ENCODE measurements at places on chromosomes 6 and 20.

- peak; percentile 62 for DNase-seq
Measured at GRCh38 chr20:33674294-33675135, at the start of gene NECAB3. Gene NECAB3, minus strand, starts transcription at chr20:33674428. Its CDS starts 76 bp downstream, at chr20:33674352.

DNA sequence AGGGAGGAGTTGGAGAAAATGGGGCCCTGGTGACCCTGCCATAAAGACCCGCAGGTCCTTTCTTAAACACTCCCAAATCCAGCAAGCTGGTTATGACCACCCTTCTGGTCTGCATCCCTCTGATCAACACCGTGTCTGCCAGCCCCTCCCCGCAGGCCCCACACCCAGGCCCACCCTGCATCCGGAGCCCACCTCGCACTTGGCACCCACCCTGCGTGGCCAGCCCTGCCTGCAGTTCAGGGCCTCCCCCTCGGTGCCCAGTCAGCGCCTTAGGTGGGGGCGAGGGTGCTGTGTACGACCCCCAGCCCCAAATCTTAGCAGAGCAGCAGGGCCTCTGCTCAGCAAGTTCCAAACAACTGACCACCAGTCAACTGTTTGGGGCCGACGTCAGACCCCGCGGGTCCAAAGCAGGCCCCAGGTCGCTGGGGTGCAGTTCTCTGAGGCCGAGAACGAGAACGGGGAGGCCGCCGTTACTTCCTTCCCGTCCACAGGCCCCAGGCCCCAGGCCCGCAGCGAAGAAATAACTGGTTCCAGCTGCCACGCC is 1.2 kb downstream of the ACSS1 start:
- no peak for DNase-seq

DNA sequence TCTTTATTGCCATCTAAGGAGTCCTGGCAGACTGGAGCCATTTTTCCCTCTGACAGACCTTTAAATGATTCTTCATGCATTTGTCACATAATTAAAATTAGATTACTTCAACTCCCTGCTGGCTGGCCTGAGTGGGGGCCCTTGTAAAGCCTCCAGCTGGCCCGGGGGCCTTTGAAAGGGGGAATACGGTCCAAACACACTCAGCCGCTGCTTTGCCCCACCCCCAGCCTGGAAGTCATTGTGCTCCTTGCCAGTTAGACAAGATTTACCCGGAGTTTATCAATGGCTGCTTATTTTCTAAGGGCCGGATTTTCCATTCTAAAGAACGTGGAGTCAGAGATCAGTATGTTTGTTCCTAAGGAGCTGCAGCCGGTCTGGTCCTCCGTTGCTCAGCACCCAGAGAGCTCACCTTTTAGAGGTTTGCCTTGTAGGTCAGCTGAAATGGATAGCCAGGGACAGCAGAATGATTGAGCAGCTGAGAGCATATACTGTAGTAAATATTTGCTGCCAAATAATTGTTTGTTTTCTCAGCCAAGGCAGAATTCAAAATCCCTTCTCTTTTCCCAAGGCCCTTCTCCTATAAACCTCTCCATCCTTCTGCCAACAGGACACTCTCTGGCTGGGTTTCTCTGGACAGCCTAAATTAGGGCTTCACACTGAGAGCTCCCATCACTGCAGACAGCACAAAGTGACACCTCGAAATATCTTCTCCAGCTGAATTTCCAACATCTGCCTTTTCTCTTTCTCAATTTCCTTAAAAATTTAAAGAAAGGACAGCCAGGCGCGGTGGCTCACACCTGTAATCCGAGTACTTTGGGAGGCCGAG is 68.4 kb upstream of the RBM24 start:
- DNase-seq, result no peak

GRCh38 chr20:6590891-6591637 is 176.4 kb upstream of the BMP2 start:
- peak; percentile 73 for DNase-seq

- DNase-seq, result no peak
Measured at GRCh38 chr6:92380803-92381601, 1038.4 kb downstream of the EPHA7 start.

DNA sequence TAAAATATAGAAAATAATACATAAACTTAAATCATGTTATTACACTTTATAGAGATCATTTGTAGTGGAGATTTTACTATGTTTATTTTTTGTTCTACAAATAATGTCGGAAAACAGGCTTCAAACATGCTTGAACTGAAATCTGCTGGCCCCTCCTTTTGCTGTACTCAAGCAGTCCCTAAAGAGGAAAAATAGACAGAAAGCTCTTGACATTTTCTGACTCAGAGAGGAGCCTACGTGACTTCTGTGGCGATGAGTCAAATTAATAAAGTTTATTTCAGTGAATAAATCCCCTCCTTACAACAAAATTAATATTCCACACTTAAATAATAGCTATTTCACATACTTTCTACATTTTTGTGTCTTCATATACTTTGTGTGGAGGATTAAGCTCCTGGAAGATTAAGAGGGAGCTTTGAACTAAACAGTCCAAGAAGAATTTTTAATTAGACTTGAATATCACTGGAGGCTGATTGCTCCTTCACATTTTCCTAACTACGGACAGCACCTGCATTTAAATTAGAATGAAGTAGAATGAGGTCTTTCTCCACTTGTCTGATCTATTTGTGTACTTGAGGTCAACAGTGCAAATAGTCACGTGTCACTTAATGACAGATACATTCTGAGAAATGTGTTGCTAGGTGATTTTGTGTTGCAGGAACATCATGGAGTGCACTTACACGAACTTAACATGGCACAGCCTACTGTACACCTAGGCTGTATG is 1.7 kb upstream of the TREM1 start:
- no peak for DNase-seq

- DNase-seq, result no peak
Measured at GRCh38 chr20:20212675-20213096, 155.2 kb upstream of the INSM1 start.

DNA sequence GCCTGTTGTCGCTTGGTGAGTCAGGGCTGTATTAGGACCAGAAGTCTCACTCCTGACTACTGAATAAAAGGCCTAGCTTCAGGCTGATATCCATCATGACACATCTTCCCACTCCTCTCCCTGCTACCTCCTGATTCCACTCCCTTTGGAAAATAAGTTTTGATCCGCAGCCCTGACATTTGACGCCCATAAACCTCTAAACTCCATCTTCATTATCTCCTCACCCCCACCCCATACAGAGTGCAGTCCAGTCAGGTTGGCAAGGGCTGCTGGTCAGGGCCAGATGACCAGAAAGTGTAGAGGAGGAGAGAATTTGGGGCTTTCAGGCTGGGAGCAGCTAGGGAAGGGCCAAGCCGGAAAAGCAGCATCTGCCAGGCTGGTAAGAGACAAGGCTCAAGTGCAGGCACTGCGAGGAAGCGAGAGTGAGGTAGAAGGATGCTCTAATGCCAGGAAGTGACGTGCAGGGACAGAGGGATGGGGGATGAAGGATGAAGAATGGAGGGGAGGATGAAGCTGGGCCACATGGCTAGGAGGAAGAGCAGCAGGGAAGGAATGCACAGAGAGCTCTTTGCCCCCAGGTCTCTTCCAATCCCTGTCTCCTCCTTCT is 1.2 kb downstream of the GGT7 start:
- no peak for DNase-seq

- DNase-seq, result no peak
Measured at GRCh38 chr20:32111156-32111686, 1.7 kb downstream of the TM9SF4 start.

DNA sequence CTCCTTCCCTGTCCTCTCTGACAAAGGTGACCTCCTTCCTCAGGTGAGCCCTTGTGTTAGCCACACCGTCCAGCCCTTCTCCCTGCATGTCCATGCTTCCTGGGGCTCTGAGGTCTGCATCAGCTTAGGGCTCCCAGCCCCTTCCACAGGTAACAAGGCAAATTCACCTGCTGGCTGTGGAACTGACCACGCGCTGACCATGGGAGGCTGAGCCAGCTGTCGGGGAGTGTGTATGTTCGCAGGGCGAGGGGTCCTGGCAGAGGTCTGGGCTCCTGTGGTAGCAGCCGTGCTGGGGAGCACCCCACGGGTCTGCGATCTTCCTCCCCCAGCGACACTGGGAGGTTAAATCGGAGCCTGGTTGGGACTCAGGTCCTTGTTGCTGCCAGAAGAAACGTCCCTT is 136.7 kb downstream of the PHACTR3 start:
- no peak for DNase-seq

DNA sequence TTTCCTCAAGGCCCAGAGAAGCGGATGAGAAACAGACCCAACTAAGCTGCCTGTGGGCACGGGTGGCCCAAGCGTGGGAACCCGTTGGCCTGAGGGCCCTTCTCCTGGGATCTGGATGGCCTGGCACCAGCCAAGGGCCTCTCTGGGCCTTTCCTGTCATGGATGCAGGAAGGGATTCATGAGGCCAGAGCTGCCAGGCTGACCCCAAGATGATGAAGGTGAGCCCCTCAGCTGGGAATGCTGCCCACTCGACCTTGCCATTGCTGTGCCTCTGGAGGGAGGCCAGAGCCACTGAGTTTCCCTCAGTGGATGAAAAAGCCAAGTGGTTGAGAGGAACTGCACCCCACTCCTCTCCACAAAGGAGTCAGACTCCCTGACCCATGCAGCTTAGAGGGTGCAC is 171.2 kb downstream of the VEGFA start:
- DNase-seq, result no peak

DNA sequence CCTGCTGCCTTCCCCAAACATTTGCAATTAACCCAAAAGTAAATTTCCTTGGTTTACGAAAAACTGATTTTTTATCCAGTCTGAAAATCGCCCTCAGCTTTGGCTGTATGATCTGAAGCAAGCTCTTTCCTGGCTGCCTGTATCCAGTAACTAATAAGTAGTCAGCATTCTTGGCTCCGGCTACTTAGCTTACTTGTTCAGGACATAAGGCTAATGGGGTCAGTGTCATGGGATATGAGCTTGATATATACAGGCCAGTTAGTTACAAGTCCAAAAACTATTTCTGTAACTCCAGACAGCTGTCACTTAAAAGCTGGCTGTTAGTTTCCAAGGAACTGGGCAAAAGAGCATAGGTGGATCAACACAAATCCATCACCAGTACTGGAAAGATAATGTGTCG is 56.2 kb downstream of the KHDC1L start:
- no peak for DNase-seq

- DNase-seq, result no peak
Measured at GRCh38 chr6:129793447-129793846, 67.7 kb downstream of the TMEM244 start.

DNA sequence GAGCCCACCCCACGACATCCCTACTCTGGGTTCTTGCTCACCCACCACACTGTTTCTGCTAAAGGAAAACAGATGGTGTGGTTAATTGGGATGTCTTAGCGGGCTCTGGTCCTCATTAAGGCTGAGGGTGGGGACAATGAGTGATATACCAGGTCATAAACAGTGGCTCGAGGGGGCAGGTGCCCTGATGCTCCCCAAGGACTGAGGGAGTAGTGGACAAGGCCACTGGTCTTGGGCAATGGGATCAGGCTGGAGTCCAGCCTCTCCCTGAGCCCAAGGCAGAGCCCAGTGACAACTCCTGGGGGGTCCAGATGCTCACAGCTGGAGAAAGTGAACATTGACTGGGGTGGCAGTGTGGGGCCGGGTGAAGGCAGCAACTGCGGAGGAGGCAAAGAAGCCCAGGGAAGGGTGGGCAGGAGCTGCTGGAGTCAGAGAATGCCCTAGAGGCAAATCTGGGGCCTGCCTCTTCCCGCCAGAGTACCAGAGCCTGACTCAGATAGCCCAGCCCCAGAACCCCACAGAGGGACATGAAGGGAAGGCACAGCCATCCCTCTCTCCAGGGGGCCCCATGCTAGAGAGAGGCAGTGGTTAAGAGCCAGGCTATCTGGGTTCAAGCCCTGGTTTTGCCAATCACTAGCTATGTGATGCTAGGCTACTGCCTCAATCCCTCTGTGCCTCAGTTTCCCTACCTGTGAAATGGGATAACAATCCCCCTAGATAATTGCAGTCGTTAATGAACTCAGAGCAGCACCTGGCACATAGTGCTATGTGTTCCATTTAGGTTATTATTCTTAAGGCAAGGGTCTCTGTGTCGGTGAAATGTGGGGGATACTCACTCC is 72.3 kb downstream of the MRPL14 start:
- peak; percentile 89 for DNase-seq

- DNase-seq, result no peak
Measured at GRCh38 chr6:68852791-68853190, 217.7 kb downstream of the ADGRB3 start.

- DNase-seq, result peak; percentile 64
Measured at GRCh38 chr20:53872561-53873229, 197.7 kb downstream of the BCAS1 start.

GRCh38 chr6:105900125-105900937 is 185.8 kb upstream of the PRDM1 start:
- DNase-seq, result peak; percentile 91

DNA sequence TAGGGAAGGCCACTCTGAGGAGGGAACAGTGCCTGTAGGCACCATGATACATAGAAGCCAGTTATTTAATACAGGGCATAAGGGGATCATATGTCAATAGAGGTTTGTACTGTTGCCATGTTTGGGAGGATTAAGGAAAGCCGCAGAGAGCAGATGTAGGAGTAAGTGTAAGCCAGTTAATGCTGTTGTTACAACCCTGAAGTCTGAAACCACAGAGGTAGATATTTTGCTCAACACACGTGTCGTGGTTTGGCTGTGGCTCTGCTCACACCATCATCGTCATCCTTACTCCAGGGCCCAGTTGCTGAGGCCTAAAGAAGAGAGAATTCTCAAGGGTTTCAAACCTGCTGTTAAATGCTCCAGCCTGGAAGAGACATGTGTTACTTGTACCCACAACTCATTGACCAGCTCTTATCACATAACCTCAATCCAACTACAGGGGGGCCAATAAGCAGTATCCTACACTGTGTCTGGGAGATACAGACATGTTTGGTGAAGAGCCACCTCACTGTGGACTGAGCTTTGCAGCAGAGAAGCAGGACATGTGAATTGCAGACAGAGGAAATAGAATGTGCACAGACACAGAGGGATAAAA is 31.0 kb upstream of the PSMF1 start:
- no peak for DNase-seq

DNA sequence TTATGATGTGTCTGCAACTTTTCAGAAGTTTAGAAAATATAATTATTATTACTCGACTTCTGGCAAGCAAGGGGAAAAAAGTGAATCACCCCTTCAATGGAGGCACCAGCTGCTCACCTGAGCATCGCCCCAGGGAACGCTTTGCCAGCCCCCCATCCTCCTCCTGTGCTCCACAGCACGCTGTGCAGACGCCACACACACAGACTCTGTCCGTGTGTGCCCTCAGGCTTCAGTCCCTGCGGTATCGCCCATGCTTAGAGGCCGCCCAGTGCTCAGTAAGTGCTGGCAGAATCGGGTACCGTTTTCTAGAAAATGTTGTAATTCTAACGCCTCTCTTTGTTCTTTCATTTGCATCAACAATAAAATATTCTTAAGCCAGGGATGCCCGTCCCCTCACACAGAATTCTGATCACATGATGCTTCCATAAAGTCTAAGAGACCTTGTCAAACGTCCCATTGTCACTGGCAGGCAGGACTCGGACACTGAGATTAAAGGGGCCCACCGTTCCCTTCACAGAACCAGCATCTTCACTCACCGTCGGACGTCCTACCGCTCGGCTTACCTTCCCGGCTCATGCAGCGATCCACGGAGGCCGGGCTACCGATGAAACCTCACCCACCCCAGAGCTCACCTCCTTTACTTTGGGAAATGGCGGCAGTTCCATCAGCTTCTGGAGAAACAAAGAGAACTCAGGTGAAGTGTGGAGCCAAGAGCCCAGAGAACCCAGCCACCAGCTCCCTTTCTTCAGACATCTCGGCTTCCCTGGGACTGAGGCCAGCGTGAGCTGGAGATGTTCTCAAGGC is 105.5 kb downstream of the DLL1 start:
- no peak for DNase-seq

Data from AG10803 (cell line).